Progenitor cell of endocrine pancreas (in vitro differentiated cells): ENCODE measurements at places on chromosomes 2 and 18. TPM values are rescaled to one million over a fixed set of nuclear protein-coding genes. Genes with fewer than 3 reads are reported as not detected.

Gene METTL4
- total RNA-seq: 11.2 and 11.3 TPM in 2 replicates

DNA sequence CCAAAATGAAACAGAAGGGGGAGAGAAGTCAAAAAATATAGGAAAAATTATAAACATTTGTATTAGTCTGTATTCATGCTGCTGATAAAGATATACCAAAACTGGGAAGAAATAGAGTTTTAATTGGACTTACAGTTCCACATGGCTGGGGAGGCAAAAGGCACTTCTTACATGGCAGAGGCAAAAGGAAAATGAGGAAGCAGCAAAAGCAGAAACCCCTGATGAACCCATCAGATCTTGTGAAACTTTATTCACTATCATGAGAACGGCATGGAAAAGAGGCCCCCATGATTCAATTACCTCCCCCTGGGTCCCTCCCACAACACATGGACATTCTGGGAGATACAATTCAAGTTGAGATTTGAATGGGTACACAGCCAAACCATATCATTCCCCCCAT is 79.1 kb downstream of the ZRANB3 start:
- H3K36me3 ChIP-seq: peaks cover 34% of the 10 kb centered on the region
- DNase-seq: no peak
- H3K4me3 ChIP-seq: no peak overlapping the region
- H3K27me3 ChIP-seq: no peaks in the 10 kb centered on the region

DNA sequence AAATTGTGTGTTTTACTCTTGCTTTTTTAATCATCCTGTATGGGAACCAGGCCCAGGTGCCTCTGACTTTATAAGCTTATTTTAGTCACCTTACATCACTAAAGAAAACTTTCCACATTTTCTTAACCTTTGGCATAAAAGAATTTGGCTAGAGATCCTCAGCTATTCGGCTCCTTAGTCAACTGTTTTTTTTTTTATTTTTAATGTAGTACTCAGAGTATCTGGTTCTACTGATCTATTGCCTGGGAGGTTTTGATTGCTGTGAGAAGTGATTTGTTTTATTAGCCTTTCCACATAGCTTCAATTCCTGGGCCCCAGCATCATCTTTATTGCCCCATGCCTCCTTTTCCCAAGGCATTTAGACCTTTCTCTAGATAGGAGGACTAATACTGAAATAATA is 121.0 kb downstream of the MYO1B start:
- H3K36me3 ChIP-seq: peaks cover 37% of the 10 kb centered on the region
- H3K4me3 ChIP-seq: no peak overlapping the region
- no peak for DNase-seq
- no peaks in the 10 kb centered on the region for H3K27me3 ChIP-seq
- H3K4me1 ChIP-seq: no peaks in the 10 kb centered on the region

DNA sequence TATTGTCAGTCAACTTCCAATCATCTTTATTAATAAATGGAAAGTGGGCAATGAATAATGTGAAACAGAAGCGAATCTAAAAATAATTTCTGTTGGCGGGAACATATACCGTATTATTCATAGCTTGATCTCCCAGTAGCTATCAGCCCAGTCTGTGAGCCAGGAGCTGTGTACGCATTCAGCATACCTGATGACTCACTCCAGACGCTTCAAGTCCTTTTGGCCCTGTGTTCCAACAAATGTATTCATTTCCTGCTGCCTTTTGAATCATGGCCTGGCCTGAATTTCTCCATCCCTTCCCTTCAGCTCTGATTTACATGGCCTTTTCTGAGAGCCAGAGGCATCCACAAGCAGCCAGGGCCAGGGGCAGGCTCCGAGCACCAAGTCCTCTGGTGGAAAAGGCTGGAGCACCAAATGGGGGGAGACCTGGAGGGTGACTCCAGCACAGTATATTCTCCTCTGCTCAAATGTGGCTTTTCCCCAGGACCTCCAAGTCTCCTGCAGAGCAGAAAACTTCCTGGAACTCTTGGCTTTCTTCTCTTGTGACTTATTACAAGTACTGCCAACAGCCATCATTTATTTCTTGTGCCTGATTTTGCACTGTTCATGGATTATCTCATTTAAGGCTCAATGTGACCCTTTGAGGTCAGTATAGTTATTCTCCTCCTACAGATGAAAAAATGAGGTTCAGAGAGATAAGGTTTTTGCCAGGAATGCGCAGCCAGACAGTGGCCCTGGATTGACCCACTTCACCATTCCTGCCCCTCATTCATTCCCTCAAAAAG is 108.7 kb downstream of the EN1 start:
- H3K27ac ChIP-seq: no peak overlapping the region
- no peak for DNase-seq
- no peaks in the 10 kb centered on the region for H3K4me1 ChIP-seq
- peaks cover 10% of the 10 kb centered on the region for H3K27me3 ChIP-seq

Gene ST6GAL2
- total RNA-seq: 8.0 and 8.3 TPM in 2 replicates

- no peak overlapping the region for H3K27ac ChIP-seq
- H3K4me1 ChIP-seq: peaks cover 8% of the 10 kb centered on the region
- H3K36me3 ChIP-seq: no peaks in the 10 kb centered on the region
- no peak overlapping the region for H3K4me3 ChIP-seq
- DNase-seq: no peak
Observed at GRCh38 chr2:70656421-70657010, 102.9 kb upstream of the TGFA start.

Gene KLHL41
- total RNA-seq: 0.36 and 0.42 TPM in 2 replicates

DNA sequence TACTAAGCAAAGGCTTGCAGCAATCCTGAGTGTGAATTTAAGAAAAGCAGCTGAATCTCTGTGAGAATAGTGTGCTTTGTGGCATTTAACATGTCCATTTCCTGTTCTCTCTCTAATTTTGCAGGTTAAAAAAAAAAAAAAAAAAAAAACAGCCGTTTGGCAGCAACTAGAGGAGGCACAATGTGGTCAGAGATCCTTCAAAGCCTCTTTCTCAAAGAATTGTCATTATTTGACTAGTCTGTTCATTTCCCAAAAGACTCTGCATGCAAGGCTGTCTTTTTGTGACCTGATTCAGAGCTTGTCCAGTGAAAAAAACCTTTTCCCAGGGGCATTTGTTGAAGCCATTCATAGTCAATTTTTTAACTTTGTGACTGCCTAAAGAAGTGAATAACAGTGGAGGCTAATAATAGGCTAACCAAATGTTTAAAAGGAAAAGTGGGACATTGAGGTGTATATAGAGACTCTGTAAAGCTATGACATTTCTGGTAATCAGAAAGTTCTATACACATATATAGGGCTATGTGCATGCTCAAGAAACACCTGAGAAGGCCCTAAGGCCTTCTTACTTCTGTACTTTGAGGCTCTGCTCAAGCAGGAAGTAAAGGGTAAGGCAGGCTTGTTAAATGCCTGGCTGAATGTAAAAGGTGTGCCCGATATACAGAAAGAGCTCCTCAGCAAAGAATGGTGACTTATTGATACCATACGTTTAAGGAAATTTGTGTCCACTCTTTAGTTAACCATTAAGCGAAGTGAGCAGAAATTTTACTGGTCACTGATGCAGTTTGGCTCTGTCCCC is 289.6 kb upstream of the RAB6C start:
- H3K27ac ChIP-seq: no peak overlapping the region
- H3K27me3 ChIP-seq: no peaks in the 10 kb centered on the region
- no peaks in the 10 kb centered on the region for H3K4me1 ChIP-seq
- DNase-seq: no peak
- H3K36me3 ChIP-seq: peaks cover 2% of the 10 kb centered on the region
- H3K4me3 ChIP-seq: no peak overlapping the region

DNA sequence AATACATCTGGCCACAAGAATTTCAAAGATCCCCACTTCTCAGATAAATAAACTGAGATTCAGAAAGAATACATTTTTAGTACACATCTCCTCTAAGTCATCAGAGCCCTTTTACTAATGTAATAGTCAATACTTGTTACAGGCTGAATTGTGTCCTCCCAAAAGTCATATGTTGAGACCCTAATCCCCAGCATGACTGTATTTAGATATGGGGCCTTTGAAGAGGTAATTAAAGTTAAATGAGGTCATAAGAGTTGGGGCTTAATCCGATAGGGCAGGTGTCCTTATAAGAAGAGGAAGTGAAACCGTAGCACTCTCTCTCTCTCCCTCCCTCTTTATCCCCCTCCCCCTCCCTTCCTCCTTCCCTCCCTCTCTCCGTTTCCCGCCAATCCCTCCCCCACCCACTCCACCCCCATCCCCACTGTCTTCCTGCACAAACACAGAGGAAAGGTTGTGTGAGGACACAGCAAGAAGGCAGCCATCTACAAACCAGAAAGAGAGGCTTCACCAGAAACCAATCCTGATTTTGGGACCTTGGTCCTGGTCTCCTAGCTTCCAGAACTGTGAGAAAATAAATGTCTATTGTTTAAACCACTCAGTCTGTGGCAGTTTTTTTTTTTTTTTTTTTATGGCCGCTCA is 66.6 kb upstream of the ZNF397 start:
- no peak for DNase-seq
- H3K27me3 ChIP-seq: no peaks in the 10 kb centered on the region
- no peak overlapping the region for H3K27ac ChIP-seq
- H3K4me1 ChIP-seq: peaks cover 9% of the 10 kb centered on the region
- H3K36me3 ChIP-seq: peaks cover 2% of the 10 kb centered on the region

Gene STAM2
- 32.8 and 36.2 TPM in 2 replicates for total RNA-seq

DNA sequence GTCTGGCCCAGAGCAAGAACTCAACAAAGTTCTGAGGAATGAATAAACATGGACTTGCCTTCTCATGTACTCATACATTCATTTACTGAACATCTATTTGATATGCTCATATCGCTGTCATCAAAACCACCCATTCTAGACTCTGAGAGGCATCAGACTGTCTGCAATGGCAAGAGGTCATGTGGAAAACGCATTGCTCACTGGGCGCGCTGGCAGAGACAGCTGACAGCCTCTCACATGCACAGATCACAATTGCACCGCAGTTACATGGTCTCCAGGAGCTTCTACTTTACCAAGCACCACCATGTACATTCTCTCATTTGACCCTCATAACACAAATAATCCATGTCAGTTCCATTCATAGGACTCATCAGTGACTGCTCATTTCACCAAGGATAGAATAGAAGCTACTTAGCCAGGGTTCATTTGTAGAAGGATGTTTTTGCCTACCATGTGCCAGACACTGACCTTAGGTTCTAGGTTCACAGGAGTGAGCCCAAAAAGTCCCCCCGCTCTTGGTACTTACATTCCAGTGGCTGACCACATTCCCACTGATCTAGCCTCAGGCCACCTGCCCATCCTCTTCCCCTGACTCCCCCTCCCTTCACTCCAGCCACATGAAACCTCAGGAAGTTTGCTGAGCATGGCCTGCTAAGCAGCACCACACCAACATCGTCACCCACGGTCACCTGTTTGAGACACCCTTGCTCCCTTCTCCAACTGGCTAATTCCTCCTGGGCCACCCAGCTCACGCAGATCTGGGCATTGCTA is 6.1 kb downstream of the FAM124B start:
- H3K36me3 ChIP-seq: no peaks in the 10 kb centered on the region
- no peaks in the 10 kb centered on the region for H3K4me1 ChIP-seq
- H3K4me3 ChIP-seq: no peak overlapping the region
- no peak for DNase-seq

Gene CFAP65
- 0.65 and 0.67 TPM in 2 replicates for total RNA-seq

DNA sequence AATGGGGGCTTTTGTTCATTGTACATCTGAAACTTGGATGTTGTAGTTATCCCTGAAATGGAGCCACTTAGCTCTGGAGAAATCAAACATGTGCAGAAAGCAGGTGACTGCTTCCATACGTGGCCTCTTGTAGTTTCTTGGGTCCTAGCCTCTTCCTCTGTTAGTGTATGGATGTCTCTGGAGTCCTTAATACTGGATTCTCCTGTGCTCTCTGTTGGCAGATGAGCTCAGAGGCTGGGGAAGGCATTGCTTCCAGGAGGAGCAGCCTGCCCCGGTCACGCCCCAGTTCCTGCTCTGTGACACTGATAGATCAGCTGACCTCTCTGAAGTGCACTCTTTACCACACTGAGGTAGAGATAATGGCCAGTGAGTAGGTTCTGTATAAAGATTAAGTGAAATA is 176.2 kb downstream of the LDLRAD4 start:
- H3K36me3 ChIP-seq: no peaks in the 10 kb centered on the region
- H3K27ac ChIP-seq: no peak overlapping the region
- H3K4me1 ChIP-seq: peaks cover 24% of the 10 kb centered on the region
- no peak overlapping the region for H3K4me3 ChIP-seq

Gene RESP18
- not detected in 2 replicates for total RNA-seq

Gene TMEM17
- total RNA-seq: 4.8 and 5.9 TPM in 2 replicates

DNA sequence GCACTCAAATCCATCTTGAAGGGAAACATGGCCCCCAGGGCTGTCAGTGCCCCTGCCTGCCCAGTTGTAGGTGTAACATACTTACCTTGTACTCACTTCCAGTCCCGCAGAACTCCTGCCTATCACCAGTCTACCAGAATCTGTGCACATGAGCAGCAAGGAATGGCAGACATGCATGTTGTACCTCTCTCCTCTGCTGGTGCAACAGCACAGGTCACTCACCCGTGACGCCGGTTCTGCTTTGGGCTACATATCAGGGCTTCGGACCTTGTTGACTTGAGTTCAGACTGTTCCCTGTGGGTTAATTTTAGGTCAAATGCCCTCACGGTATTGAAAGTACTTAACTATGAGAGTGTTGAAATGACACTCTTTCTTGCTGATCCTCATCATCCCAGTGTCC is 215.7 kb downstream of the TPGS2 start:
- H3K27me3 ChIP-seq: no peaks in the 10 kb centered on the region
- no peak for DNase-seq
- H3K27ac ChIP-seq: no peak overlapping the region
- peaks cover 16% of the 10 kb centered on the region for H3K4me1 ChIP-seq

- H3K4me1 ChIP-seq: peaks cover 14% of the 10 kb centered on the region
- H3K4me3 ChIP-seq: no peak overlapping the region
- no peak for DNase-seq
- peaks cover 3% of the 10 kb centered on the region for H3K36me3 ChIP-seq
- H3K27ac ChIP-seq: no peak overlapping the region
Observed at GRCh38 chr2:25073025-25073424, 31.1 kb downstream of the EFR3B start.

Gene COL4A4
- 0.41 and 0.44 TPM in 2 replicates for total RNA-seq

Gene FOXD4L1
- total RNA-seq: 0.20 and 0.48 TPM in 2 replicates

GRCh38 chr2:15846626-15847025 is 93.7 kb upstream of the MYCN start:
- no peak overlapping the region for H3K4me3 ChIP-seq
- no peak overlapping the region for H3K27ac ChIP-seq
- no peak for DNase-seq

Gene BARD1
- total RNA-seq: 27.8 and 29.1 TPM in 2 replicates

Gene DOK6
- total RNA-seq: 7.0 and 7.2 TPM in 2 replicates

DNA sequence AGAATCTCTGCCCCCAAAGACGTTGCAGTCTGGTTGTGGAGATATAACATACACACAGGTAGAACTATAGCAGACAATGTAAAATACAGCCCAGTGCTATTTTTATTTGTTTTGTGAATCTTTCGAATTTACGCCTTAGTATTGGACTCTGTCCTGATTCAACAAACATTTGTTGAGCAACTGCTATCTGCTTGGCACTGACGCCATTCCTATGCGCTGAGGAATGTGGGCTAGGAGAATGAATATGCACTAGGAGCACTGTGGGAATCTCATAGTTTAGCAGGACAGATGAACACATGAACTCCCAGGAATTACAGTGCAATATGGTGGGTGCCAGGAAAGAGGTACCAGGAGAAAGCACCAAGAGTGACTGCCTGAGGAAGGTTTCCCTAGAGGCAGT is 181.7 kb upstream of the SIX3 start:
- no peaks in the 10 kb centered on the region for H3K4me1 ChIP-seq
- no peak overlapping the region for H3K4me3 ChIP-seq
- no peaks in the 10 kb centered on the region for H3K36me3 ChIP-seq
